ENCODE measurements at places on chromosomes 7 and 10.

DNA sequence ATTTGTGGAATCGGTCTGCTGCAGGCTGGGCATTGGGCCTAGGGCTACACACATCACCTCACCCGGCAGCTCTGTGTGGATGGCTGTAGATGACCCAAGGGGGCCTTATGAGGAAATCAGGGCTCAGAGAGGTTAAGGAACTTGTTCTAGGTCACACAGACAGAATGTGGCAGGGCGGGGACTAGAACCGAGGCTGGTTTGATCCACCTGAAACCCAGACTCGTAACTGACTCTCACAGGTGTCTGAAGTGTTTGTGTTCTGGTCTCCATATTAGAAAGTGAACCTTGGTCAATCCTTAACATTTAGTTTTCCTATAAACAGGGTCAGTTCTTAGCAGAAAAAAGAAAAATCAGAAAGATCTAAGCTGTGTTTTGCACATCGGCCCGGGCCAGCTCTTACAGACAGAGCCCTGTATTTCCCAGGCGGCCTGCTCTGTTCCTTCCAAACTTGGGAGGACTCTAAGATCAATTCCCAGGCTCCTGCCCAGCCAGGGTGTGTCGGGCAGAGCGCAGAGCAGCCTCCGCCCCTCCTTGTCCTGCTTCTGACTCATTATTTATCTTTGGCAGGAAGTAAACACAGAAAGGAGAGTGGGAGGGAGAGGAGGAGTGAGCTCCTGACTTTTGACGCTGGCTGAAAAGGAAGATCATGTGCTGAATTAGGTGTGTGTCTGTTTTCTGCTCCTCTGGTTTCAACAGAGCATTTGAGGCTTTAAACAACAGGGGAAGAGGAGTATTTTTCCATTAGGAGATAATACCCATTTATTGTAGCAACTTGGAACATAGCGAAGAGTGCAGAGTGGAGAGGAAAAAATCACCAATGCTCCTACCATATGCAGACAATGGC lies 74.1 kb downstream of the TACC2 start:
- peak; percentile 31 for DNase-seq

GRCh38 chr10:9228771-9229170 lies 1174.3 kb downstream of the GATA3 start:
- no peak for DNase-seq

GRCh38 chr7:150503581-150503980 lies 11.1 kb upstream of the GIMAP7 start:
- DNase-seq: no peak

GRCh38 chr7:150766334-150766709 lies 29.1 kb downstream of the GIMAP5 start:
- DNase-seq: no peak

DNA sequence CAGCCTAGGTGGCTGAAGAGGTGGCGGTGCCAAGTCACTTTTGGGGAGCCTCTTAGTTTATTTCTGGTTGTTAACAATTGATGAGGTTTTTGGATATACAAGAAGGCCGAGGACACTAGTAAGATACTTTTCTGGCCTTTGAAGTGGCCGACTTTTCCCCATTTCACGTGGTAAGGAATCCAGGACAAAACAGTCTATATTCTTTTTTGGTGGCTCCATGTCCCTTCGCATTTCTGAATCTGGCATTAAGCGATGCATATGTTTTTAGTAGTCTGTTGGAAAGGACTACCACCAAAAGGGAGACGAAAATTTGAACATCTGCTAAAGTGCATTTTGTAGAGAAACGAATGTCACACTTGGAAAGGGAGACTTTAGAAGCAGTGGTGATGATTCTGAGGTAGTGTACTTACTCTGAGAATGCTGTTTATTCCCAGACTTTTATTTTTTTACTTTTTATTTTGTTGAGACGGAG lies 1.5 kb downstream of the MLLT10 start:
- DNase-seq: no peak

GRCh38 chr7:73995330-73995729 lies 32.6 kb upstream of the ELN start:
- DNase-seq: no peak

Data from D341Med (cell line).